Astrocyte of the cerebellum (primary cell): ENCODE measurements at places on chromosomes 6 and 20.

GRCh38 chr20:20261159-20261558 is 106.7 kb upstream of the INSM1 start:
- no peak for DNase-seq

DNA sequence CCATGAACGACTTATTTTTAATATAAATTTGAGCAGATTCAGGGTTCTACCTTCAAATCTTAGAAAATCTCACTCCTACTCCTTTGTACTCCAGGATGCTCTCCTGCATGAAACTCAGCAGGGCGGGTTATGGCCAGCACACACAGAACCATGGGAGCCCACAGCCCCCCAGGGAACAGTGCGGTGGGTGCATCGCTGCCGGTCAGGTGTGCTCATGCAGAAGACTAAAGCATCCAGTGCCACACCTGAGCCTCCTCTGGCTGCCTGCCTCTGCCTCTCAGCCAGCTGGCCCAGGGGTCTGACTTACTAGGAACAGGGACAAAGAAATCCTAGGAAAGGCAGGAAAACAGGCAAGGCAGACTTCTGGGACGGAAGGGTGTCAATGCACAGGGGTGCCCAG is 31.8 kb downstream of the EZR start:
- no peak for DNase-seq

- DNase-seq, result no peak
Observed at GRCh38 chr6:42224222-42225028, 6.8 kb upstream of the MRPS10 start.

GRCh38 chr6:164749221-164750064 is 560.0 kb downstream of the C6orf118 start:
- DNase-seq, result peak; percentile 46

GRCh38 chr20:17749978-17750721 is 50.4 kb downstream of the BANF2 start:
- no peak for DNase-seq

DNA sequence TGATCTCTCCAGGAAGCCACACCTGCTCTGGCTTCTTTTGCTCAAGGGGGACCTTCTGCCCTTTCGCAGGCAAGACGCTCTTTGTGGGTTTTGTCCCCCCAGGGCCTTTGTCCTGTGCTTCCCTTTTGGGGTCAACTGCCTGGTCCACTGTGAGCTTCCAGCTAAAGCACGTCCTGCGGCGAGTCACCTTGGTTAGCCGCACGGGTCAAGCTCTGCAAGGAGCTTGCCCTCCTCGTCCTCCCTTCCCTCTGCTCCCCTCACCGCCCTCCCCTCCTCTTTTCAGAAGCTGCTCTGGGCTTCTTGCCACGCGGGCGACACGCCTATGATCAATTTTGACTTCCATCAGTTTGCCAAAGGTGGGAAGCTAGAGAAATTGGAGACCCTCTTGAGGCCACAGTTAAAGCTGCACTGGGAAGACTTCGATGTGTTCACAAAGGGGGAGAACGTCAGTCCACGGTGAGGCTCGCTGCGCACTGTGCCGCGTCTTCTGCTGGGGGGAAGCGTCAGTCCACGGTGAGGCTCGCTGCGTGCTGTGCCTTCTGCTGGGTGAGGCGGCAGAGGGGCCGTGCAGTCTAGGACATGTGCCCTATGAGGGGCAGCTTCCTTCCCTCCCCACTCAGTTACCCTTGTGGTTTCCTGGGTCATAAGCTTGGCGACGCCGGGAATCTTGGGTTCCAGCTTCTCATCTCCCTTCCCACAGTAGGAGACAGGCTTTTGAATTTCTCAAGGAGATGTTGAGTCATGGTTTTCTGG is 80.2 kb downstream of the SYNJ2 start:
- peak; percentile 86 for DNase-seq

GRCh38 chr6:26350858-26351543 is 14.0 kb upstream of the BTN3A2 start:
- no peak for DNase-seq

DNA sequence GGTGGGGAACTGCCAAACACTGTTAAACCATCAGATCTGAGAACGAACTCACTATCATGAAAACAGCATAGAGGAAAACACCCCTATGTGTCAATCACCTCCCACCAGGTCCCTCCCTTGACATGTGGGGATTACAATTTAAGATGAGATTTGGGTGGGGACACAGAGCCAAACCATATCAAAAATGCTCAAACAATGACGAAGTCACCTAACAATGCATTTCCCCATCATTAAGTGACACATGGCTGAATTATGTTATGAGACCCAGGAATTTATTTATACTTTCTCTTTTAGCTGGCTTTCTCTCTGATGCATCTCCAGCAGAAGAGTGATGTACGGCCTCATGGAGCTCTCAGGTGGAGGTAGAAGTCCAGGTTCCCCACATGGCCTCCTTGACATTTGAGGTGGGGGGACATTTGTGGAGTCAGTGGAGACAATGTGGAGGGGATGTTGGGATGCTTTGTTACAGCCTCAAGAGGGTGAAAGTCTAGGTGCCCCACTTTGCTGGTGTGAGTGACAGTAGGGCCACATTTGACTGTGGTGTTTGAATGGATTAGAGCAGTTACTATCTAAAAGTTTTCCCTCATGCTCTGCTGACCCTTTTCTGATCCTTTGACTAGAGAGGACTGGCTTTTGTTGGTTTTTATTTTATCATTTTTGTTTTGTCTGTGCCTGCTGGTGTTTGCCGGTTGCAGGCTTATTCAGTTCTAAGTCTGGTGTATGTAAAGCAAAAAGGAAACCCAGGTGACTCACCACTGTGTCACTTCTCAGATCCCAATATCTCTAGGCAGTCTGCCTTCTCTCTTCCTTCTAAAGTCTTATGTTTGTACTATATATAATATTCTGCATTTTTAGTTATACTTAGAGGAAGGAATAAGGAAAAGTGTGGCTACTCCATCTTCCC is 18.5 kb upstream of the DCBLD1 start:
- DNase-seq, result no peak

- no peak for DNase-seq
Observed at GRCh38 chr6:66897576-66897975, 1190.5 kb upstream of the EYS start.

GRCh38 chr20:63394069-63394919 is 33.1 kb upstream of the CHRNA4 start:
- DNase-seq, result no peak

- DNase-seq, result no peak
Observed at GRCh38 chr20:19774135-19774933, 16.3 kb downstream of the RIN2 start.

GRCh38 chr20:62117658-62118057 is 4.6 kb upstream of the LSM14B start:
- DNase-seq, result no peak

DNA sequence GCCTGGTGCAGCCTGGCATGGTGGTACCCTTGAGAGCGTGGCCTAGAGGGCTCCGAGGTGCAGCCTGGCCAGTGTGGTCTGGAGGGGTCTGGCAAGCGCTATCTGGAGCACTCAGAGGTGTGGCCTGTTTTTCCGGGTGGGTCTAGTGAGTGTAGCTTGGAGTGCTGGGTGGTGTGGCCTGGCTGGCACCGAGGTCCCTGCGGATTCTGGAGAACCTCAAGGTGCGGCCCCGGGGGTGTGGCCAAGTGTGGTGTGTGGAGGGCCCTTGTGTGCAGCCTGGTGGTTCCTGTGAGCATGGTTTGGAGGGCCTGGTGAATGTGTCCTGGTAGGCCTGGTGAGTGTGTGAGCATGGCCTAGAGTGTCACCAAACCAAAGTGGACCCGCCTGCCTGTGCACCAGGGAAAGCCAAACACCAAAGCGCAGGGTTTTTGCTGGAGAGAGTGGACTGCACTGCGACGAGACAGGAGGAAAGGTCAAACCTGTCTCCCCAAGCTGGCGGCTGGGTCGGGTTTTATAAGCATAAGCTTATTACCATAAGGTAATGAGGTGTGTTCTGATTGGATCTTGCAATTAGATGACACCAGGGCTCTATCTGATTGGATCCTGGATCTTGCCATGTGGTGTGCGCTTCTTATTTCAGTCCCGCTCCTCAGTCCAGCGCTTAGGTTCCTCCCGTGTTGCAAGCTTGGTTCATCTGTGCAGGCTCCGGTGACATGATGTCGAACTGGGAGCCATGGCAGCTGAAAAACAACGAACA is 35.7 kb downstream of the IGF2R start:
- no peak for DNase-seq

GRCh38 chr6:37903351-37904340 is 84.1 kb downstream of the ZFAND3 start:
- DNase-seq, result no peak

DNA sequence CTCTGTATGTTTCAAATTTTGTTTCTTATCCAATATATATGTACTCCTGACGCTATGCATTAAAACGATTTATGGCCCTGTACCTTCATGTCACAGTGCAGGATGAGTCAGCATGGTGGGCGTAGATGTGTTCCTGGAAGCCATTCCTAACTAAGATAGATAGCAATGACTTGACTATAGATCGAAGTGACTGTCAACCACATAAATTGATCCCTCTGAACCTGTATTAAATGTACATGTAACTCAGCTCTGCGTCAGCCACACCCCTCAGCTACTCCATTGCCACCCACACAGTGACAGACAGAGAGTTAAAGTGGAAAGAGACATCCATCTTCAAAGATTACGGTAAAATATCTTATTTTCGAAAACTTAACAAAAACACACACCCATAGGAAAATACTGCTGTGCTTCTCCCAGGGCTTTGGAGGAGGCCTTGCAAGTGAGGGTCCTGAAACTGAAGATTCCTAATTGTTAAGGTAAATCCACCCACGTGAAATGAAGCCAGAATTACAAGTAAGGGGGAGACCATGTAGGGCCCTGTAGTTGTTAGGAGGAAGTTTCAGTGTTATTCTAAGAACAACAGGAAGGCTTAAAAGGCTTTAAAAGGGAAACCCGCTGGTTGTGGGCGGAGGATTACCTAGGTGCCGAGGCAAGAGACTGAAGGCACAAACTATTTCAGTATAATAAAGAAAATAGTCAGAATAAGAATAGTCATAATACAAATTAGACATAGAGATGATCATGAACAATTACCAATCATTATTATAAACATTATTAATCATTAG is 10.3 kb upstream of the RAD21L1 start:
- DNase-seq, result no peak

DNA sequence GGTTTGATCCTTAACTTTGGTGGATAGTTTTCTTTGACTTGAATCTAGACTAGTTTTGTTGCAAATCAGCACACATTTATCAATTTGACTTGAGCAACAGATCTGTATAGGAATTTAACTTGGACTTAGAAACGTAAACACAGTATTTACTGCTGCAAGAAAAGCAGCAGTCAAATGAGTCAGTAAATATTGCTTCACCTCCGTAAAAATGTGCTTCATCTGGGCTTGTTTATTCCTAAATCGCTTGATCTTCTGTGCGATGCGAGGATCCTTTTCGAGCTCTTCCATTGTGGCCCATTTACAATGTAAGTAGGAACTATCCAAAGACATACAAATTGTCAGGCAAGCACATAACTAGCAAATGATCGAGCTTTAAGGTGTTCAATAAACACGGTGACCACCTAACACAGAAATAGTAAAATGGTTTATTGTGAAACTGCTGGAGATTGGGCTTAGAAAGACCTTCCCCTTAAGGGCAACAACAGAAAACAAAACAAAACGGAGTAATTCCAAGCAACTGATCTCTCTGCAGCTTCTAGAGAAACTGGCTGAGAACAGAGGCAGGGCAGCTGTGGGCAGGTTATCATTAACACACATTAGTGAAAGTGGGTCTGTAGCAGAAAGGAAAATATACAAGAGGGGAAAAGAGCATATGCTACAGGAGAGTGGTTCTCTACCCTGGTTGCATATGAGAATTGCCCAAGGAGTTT is 120.8 kb downstream of the CHD6 start:
- DNase-seq, result no peak

GRCh38 chr20:20412750-20413149 is 44.8 kb downstream of the INSM1 start:
- peak; percentile 53 for DNase-seq

DNA sequence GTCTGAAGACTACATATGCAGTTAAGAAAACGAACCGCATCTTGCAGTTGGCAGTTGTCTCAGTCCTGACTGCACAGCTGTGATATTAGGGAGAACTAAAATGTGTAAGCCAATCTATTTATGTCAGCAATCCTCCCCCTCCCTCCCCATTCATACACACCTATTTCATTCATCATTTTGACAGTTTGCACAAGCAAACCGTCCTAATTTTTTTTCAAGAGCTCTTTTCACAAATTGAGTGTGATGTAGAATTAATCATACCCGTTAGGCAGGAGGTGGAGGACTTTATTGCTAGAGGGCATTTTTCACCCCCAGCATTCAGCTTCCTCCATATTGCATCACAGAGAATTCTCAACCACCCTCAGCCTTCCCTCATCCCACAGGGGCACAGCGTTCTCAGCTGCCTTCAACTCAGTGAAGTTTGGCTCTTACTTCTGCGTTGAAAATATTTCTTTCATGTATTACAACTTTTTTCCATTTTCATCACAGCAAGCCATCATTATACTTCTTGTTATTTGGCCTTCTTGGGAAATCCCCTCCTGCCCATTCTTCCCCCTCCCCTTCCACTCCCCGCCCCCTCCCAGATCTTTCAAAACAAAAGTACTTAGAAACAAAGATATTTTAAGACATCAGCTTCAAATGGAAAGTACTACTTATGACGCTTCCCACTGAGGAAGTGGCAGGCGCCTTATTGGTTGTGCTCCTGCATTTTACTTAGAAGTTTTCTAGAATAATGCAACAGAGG is 37.5 kb downstream of the NOX3 start:
- DNase-seq, result peak; percentile 34

DNA sequence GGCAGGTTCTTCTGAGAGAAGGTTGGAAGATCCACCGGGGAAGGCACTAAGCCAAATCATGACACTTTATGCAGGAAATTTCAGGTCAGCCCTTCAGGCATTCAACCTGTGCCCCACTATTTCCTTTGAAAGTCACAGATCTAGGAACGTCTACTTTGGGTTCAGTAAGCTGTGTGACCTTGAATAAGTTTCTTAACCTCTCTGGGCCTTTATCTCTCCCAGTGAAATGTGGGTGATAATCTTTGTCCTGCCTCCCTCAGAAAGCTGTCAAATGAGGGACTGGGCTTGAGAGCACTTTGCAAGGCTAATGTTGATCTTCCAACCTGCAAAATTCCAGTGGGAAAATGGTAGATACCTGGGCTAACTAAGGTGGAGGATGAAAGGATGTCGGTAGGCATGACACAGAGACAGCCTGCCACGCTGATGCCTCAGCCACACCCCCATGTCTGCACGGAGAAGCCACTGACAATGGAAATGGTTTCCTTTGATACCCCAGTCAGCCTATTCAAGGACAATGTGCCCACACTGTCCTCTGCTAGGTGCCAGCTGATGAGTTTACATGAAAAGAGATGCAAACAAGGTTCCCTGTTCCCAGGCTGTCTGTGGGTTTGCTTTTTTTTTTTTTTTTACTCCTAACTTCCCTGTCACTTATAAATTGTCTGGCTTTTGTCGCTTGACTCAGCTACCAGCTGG is 9.3 kb downstream of the BNIP5 start:
- DNase-seq, result no peak
